Nucleus accumbens (tissue), 56 donors: ENCODE measurements at places on chromosomes 1 and 21.

DNA sequence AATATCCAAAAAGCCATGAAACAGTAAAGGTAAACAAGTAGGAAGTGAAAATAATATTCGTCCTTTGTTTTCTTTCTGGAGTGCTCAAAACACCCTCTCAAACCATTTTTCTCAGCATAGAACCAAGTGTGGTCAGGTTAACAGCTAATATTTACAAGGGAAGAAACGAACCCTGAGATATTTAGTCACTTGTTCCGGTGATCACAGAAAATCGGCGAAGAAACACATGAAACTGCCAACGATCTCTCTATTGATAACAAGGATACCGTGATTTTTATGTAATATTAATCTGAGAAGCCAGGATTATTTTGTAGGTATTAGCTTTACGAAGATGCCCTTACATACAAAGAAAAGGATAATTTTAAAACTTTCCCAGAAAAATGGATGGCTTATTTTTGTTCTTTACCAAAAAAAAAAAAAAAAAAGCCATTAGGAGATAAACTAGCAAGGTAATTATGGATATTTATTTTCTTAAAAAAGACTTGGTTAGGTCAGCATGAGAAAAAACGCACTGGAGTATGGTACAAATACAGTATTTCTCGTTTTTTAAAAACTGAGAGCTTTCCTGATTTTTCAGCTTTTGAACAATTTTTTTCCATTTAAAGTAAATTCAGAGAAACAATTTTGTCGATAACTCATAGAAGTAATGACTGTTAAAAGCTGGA lies 107.3 kb upstream of the HNRNPU start:
- no peak for DNase-seq

GRCh38 chr1:28359592-28360239 lies 9.8 kb upstream of the PHACTR4 start:
- peak; percentile 36 for DNase-seq

- no peak for DNase-seq
Observed at GRCh38 chr1:64892576-64893573, 73.5 kb downstream of the JAK1 start.

GRCh38 chr1:22222723-22223122 lies 79.8 kb upstream of the WNT4 start:
- no peak for DNase-seq

DNA sequence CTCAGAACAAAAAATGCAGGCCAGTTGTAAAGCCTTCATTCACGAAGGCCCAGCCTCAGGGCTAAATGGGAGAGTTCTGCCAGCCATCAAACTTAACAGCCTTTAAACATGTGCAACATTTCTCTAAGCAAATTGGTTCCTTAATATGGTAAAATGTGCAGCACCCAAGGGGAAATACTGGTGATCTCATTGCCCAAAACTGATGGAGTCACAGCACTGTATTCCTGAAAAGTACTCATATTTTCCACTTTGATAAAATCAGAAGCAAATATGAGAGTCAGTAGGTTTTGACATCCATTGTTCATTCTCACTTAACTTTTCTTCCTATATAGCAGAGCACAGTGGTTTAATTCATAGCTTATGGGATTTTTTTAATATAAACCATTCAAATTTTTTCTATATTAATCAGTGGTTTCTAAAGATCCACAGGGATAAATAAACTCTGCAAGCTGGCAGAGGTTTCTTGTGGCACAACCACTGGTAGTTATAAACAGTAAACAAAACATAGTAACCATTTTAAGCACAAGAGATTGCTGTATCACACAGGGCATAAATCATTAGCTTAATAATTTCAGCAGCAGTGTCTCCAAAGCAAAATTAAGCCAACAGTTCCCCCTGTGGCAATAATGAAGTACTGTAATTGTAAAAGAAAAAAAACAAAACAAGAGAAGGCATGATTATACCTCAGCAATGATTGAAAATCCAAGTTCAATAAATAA lies 106.9 kb upstream of the LYPLAL1 start:
- DNase-seq, result no peak

- DNase-seq, result no peak
Observed at GRCh38 chr1:31771891-31772668, 7.9 kb upstream of the ADGRB2 start.

DNA sequence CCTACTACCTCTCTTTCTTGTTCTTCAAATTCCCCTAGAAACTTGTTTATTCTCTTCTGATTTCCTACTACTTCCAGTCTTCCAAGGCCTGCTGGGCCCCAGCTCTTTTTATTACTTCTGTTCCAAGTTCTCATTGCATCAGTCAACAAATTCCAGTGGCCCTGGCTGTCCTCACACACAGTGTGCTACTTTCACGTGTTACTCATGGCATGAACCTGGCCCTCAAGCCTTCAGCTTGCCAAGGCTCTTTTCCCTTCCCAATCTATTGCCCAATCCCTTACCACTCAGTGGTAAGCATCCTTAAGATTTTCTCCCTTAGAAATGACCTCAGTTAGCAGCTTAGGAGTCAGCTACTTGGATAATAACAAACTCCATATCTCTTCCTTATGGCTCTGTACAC lies 613.5 kb downstream of the LMO4 start:
- DNase-seq, result no peak

GRCh38 chr21:15592271-15592860 lies 137.4 kb upstream of the USP25 start:
- no peak for DNase-seq

DNA sequence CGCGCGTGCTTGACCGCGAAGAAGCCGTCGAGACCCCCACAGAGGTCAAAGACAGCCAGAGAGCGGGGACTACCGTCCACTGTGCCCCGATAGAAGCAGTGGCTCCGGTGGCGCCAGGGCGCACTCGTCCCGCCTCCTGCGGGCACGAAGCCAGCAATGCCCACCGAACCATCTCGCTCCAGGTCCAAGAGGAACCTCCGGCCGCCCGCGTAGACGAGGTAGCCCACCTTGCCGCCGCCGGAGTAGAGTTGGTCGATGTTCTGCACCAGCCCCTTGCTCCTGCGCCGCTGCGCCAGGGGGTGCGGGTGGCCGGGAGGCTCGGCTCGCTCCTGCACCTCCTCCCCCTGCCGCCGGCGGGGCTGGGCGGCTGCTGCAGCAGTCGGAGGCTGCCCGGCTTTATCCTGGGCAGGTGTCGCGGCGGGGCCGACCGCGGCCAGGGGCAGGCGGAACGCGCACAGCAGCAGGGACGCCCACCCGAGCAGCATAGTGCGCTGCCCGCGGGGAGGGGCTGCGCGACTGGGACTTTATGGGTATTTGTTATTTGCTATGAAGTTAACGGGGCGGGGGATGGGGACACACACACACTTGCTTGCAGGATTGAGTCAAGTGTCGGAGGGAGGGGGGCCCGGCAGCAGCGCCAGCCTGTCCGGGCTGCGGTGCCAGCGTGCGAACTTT lies 844 bp downstream of the ADAMTS5 start:
- DNase-seq, result no peak

DNA sequence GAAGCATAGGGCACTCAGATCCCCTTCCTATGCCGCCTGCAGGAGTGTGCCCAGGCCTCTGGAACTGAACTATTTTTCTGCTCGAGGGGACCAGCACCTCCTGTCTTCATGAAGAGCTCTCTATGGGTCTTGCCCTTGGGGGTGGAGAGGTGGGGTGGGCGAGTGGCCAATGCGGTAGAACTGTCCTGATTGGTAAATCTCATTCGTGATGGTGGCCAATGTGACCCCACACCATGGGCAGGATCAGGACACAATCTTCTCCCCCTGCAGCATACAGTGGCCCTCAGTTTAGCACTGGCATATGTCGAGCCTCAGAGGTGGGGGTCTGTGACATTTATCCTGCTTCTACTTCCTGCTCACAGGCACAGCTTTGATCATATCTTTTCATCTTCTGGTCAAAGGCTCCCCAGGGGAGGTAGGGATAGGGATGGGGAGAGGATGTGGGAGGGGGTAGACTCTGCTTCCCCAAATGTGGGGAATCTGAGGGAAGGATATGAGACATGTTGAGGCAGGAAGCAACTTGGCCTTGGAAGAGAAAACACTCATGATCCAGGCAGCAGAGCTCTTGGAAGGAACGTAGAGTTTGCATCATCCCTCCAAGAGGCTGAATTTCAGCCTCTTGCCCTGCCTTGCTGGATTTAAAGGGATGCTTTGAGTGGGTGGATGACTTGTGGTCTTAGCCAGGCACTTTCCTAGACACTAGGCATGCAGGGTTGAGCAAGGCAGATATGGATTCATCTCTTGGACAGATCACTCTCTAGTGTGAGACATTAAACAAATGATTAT lies 81.8 kb downstream of the LAMC2 start:
- DNase-seq, result no peak

- DNase-seq, result no peak
Observed at GRCh38 chr1:71783071-71783470, 499.3 kb downstream of the NEGR1 start.

GRCh38 chr1:187513190-187513589 lies 684.4 kb downstream of the PLA2G4A start:
- DNase-seq, result no peak

- DNase-seq, result no peak
Observed at GRCh38 chr1:50481142-50481736, 58.0 kb upstream of the DMRTA2 start.

DNA sequence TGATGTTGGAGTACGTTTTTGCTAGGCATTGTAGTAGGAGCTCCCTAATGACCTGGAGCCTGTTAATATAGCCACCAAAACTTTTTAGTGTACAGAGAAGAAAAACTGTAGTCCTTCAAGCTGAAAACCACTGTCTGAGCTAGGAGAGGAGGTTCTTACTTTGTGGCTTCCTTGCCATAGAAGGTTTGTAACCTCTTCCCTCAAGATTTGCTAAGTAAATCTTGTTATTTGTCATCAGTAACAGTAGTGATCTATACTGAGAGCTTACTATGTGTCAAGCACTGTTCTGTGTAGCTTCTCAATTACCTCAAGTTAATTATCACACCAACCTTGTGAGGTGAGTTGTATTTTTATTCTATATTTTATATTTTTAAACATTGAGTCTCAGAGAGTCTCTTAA lies 21.2 kb upstream of the LRRC8C start:
- DNase-seq, result no peak

- no peak for DNase-seq
Observed at GRCh38 chr1:205930799-205931281, 12.4 kb downstream of the SLC26A9 start.

DNA sequence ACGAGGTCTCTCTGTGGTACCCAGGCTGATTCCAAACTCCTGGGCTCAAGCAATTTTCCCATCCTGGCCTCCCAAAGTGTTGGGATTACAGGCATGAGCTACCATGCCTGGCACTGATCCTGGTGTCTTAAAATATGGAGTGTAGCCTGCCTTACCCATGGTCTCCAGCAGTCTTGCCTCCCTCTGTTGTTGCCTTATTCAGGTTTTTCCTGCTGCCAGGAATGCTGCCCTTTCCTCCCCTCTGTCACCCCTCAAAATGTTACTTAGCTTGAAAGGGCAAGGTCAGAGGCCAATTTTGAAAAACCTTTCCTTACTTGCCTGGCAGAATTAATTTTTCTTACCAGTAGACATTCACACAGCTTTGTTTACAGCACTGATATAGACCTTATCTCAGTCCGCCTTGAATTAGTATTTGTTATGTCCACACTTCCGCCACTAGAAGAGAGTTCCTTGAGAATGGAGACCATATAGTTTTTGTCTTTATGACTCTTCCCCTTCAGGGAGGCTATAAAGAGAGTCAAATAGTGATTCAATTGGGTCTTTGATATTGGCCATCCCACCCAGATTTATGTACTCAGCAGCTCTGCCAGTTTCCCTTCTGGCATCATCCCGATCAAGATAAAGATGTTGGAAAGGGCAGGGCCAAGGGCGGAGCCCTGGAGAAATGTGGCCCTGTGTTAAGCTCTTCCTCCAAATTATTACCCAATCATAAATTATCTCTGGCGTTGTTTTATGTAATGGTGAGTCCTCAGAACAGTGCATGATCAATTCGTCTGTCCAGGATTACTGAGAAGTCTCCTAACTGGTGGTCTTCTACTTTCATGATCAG lies 38.8 kb downstream of the C1orf21 start:
- no peak for DNase-seq

DNA sequence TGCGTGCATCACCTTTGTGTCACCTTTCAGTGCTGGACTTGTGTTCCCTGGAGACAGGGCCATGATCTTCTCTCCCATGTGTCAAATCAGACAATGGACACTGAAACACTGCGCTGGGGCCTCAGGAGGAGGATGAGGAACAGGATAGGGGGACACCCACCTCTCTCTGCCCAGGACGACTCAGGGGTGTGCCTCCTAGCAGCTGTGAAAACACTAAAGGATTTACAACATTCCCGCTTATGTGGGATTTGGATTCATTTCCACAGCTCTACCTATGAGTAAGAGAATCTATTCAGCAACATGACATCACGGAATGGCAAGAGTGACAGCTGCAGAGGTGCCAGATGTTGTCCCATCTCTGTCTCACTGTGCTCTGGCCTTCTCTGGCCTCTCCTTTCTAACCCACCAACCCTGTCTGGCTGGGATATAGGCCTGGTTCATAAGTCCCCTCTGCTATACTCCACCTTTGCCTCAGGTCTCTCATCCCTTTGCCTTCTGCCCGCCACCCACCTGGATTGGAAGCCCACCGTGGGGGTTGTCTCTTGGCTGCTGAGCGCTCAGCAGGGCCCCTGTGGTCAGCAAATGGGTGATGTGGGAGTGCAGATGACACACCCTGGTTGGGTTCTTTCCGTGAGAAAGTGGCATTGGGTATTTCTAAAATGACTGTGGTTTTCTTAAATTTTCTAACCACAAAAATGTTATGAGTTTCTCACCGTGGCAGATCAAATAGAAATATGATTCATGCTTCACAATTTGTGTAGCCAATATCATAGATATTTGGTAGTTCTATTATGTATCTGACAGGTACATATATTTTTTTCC lies 47.1 kb upstream of the TLR5 start:
- no peak for DNase-seq

DNA sequence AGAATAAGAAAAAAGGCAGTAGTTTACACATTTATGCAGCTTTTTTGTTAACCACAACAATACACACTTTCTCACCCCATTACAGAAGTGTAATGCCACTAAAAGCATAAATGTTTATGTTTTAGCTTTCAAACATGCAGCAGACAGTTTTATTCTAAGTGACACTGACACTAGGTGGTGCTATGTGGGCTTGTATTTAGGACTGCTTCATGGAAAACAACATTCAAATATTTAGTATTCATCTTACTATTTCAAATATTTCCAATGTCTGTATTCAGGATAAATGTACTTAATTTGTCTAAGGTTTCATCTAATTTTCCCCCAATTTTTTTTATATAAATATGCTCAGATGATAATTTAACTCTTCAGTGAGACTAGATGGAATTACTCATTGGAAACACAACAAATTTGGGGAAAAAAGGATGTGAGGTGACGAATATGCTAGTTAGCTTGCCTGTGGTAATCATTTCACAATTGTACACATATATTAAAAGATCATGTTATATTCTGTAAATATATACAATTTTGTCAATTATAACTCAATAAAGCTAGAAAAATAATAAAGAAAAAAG lies 71.4 kb downstream of the USP1 start:
- no peak for DNase-seq

- no peak for DNase-seq
Observed at GRCh38 chr1:21599402-21599801, 69.8 kb downstream of the RAP1GAP start.

DNA sequence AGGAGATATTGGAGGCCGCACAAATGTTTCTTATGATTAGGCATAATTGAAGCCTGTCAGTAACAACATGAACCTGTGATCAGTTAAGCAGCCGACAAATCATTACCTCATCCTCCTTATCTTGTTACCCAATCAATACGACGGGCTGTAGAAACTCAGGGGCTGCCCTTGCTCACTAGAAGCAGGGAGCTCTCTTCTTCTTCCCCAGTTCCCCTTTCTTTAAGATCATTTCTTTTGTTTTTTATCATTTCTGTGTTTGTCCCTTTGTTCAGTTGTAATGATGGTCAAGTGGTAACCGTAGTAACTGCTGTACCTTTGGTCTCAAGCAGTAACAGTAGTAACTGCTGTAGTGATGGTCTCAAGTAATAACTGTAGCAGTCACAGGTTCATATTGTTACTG lies 13.8 kb upstream of the FCGR2A start:
- no peak for DNase-seq

- no peak for DNase-seq
Observed at GRCh38 chr21:8993943-8994639, 1527.3 kb upstream of the TPTE start.
